ENCODE measurements at places on chromosomes 3 and 15.

GRCh38 chr15:58510715-58511598 is 79.2 kb downstream of the LIPC start:
- no peak for DNase-seq

GRCh38 chr15:78625606-78626280 is 4.9 kb upstream of the CHRNA3 start:
- DNase-seq: no peak

DNA sequence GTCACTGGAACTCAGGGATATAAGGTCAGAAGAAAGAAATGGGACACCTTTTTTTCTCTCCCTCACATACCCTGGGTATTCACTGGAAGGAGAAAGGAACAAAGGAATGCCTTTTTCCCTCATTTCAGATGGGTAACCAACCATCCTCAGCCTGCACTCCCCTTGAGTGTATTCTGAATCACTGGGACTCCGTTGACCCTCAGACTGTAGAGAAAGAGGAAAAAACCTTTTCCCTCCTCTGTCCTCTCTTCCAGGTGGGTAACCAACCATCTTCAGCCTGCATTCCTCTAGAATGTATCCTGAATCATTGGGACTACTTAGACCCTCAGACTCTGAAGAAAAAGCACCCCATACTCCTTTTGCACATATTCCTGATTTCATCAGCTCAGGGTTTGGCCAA is 11.4 kb downstream of the PRR20G start:
- DNase-seq: no peak

- DNase-seq: no peak
These were observed 61.8 kb downstream of the PCCB start for GRCh38 chr3:136311968-136312367.

- no peak for DNase-seq
These were observed 48.4 kb upstream of the TRAK1 start for GRCh38 chr3:42042747-42043098.

GRCh38 chr3:5732081-5732480 is 544.6 kb downstream of the EDEM1 start:
- DNase-seq: no peak

- no peak for DNase-seq
These were observed 247.3 kb upstream of the KCNH8 start for GRCh38 chr3:18900994-18901393.

GRCh38 chr3:153373606-153374005 is 211.6 kb downstream of the RAP2B start:
- DNase-seq: no peak

- no peak for DNase-seq
These were observed 381.1 kb upstream of the RASGRP1 start for GRCh38 chr15:38945551-38946298.

GRCh38 chr3:43914269-43914668 is 223.5 kb downstream of the ABHD5 start:
- no peak for DNase-seq

DNA sequence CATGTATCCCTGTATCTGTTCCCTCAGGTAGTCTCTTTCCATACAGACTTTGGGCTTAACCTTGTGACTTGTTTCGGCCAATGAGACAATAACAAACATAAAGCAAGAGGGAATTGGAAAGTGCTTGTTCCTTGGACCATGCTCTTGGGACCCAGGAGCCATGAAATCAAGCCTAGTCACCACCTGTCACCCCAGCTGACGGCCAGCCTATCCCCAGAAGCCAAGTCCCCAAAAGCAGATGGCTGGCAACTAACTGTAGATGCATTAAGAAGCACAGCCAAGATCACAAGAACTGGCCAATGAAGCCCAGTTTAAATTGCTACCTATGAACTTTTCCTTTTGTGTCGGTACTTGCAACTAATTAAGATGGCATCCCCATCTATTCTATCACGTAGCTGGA is 822.0 kb downstream of the CADM2 start:
- DNase-seq: no peak

- DNase-seq: no peak
These were observed at the start of gene TPM1 for GRCh38 chr15:63041974-63042876. TSS of gene TPM1 (plus strand) at chr15:63042747. CDS start at chr15:63042830, 83 bp downstream.

DNA sequence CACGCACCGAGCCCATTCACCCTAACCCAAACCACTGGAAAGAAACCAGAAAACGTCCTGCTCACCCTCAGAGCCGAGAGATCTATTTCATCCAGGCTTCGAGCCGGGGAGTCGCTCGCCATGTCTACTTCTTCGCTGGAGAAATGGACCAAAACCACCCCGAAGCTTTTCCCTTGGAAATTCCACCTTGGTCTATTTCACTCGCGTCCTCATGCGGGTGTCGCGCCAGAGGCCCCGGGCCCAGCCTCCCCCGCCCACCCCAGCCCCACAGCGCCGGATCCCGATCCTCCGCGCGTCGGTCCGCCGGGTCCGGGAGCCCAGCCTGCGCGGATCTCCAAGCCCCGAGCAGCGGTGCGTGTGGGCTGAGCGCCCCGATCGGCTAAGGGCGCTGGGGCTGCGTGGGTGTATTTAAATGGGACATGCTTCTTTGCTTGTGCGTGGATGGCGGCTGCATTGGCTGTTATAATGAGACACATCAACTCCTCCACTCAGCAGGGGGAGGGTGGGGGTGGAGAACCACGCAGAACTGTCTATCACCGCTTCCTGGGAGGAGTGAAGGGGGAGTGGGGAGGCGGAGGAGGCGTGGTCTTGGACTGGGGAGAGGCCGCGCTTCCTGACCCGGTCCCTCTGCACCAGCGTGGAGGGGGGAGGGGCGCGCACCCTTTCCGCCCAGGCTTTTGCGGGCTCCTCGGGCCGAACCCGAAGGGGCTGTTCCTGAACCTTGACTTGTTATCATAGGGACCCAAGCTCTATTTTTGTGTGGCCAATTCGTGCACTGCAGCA is at the start of gene TNIK:
TSS of gene TNIK (minus strand) at position 464 of the 783 bp plus-strand sequence. CDS start at position 122, 342 bp downstream.
- DNase-seq: peak; percentile 91

DNA sequence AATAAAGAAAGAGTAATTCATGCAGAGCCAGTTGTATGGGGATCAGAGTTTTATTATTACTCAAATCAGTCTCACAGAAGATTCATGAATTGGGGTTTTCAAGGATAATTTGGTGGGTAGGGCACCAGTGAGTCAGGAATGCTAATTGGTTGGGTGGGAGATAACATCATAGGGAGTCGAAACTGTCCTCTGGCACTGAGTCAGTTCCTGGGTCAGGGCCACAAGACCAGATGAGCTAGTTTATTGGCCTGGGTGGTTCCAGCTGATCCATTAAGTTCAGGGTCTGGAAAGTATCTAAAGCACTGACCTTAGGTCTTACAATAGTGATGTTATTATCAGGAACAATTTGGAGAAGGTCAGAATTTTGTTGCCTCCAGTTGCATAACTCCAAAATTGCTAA is 998.6 kb upstream of the EPHA6 start:
- no peak for DNase-seq

- DNase-seq: no peak
These were observed 32.4 kb upstream of the PDZRN3 start for GRCh38 chr3:73657186-73657585.

- DNase-seq: no peak
These were observed 3.8 kb upstream of the PRR20G start for GRCh38 chr3:127291611-127292010.

- no peak for DNase-seq
These were observed 453.0 kb upstream of the DPH6 start for GRCh38 chr15:35998663-35999602.

DNA sequence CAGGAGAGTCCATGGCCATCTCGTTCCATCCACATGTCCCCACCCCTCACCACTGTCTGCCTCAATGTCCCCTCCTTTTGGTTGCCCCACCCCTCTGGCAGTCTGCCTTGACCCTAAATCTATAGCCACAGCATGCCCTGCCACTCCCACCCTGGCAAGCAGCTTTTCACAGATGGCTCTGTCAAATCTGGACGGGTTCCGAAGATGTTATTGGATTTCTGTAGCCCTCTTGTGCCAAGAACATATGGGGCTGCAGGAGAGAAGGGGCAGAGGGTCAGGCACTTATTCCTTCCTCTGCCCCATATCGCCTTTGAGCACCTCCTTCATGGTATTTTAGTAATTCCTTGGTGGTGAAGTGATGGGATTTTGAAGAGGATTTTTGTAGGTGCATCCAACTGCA is 57.1 kb downstream of the EPHB1 start:
- DNase-seq: no peak

DNA sequence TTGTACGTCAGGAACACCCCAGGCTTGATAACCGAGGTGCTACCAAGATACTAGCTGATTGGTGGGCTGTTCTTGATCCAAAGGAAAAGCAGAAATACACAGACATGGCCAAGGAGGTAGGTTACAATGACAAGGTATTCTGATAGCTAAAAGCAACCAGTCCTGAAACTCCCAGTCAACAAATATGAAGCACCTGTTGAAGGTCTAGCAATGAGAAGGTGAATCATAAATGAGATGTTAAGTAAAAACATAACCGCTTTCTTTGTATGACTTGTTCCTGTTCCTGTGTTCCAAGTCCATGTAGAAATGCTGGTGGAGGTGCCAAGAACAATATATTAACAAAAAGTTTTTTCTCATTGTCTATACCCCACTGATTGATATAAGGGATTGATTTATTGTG is 194.0 kb downstream of the BBX start:
- DNase-seq: no peak

DNA sequence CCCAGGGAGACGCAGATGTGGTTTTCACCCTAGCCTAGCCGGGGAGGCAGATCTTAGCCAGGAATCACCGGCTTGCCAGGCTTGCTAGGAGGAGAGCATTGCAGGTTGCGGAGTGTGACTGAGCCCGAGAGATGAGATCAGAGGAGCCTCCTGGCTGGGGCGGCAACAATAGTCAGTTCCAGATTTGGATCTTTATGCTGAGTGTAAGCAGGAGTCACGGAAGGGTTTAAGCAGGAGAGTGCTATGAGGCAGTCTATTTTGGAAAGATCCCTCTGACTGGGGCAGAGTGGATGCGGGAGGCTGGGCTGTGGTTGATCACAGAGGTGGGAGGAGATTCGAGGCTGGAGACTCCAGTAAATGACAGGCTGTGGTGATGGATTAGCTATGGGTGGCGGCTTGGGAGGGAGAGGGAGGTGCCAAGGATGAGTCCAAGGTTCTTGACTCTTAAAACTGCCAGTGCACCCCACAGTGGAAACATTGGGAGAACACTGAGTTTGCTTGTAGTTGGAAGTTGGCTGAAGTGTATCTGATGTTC is 10.4 kb upstream of the BAHD1 start:
- DNase-seq: no peak

GRCh38 chr15:19973718-19974117 is 567.9 kb downstream of the GOLGA6L6 start:
- no peak for DNase-seq

DNA sequence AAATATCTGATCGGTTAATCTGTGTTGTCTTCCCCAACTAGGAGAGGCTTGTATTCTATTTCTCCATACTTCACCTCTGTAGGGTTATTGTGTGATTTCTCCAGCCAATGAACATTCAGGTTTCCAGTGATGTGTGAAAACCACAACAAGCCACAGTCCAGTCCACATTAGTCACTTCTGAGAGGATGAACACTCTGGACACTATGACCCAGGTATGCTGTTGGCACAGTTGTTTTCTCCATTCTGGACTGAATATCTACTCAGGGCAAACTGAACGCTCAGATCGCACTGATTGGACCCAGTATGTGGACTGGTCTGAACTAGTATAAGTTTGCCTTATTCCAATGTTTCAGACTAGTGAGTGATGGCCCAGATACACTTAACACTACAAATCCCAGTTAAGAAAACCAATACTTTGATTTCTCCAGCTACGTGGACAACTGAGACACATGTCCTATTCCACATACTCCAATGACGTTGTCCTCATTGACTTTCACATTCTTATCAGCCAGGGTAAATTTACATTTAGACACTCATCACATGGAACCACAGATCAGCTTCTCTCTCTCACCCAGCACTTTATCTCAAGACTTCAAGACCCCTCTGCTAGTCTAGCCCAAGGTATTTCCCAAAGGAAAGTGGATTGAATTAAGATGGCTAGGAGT is 587.4 kb upstream of the SGO1 start:
- DNase-seq: no peak

DNA sequence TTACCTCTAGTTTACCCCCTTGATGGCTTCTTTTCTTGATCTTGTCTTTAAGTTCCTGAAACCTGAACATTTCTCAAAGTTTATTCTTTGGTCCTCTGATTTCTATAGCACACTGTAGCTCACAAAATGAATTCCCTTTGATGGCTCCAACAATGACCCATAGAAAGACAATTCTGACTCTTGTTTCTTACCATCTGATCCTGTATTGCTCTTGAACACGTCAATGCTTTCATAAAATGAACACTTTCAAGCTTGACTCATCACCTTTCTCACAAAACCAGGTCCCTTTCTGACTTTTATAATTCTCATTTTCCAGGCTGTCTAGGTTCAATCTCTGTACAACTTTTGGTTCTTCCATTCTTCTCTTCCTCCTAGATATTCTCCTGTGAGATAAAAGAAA is 5.7 kb upstream of the GAP43 start:
- DNase-seq: no peak

- DNase-seq: no peak
These were observed 141.0 kb upstream of the ARHGEF26 start for GRCh38 chr3:153980252-153980590.

GRCh38 chr15:91456251-91456718 is 356.2 kb downstream of the SV2B start:
- DNase-seq: no peak

- no peak for DNase-seq
These were observed 145.6 kb upstream of the SLC2A2 start for GRCh38 chr3:171172070-171172469.

DNA sequence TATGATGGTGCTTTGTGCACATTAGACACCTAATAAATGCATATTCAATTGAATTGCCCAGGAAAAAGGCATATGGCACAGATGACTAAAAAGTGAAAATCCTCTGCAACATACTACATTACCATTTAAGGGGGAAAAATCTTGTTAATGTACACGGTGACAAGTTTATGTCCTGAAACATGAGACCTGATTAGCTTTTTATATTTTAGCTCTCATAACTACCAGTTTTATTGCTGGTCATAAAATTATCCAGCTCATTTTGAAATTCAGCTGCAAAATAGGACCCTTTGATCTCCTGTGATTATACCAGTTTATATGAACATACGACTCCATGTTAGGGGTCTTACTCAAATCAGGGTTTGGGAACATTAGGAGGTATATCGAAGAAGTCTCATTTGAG is 684.6 kb upstream of the CCDC54 start:
- no peak for DNase-seq

GRCh38 chr3:18808429-18808828 is 339.9 kb upstream of the KCNH8 start:
- DNase-seq: no peak

GRCh38 chr15:36175741-36176291 is 403.6 kb upstream of the CDIN1 start:
- no peak for DNase-seq

- peak; percentile 54 for DNase-seq
These were observed 106.6 kb upstream of the TMC3 start for GRCh38 chr15:81480645-81481053.

DNA sequence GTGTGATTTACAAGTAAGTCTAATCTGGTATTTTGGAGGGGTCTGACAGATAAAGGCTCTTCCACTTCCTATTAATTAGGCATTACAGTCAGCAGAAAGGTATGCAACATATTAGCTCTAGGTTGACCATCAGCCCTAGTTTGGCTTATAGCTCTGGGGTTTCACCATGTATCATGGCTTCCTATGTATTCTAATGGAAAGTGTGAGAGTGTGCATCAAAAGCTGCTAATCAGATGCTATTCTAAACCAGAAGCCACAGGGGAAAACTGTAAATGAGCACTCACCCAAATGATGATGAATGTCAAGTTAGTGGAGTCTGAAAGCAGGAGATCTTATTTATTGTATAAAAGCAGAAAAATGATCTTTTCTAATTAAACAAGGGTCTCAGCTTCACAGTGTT is 149.2 kb upstream of the MITF start:
- DNase-seq: no peak

GRCh38 chr3:159667261-159667660 is 321.4 kb upstream of the IL12A start:
- no peak for DNase-seq

Data from CD4-positive, alpha-beta T cell treated with Interleukin-1 beta for 1 hour (primary cell).